Adrenal gland (tissue), 19 donors: ENCODE measurements at places on chromosomes 1 and 21. TPM values are rescaled to one million over a fixed set of nuclear protein-coding genes. Genes with fewer than 3 reads are reported as not detected.

FCRL1 gene
- total RNA-seq: not detected

ENAH gene
- total RNA-seq: 101 TPM

LPAR3 gene
- 3.0 TPM for total RNA-seq

PPFIA4 gene
- total RNA-seq: 0.63 TPM

ERVH48-1 gene
- not detected for total RNA-seq

GUK1 gene
- total RNA-seq: 232 TPM

- DNase-seq: no peak
Measured at GRCh38 chr1:171738911-171739310, 3.0 kb downstream of the VAMP4 start.

DNA sequence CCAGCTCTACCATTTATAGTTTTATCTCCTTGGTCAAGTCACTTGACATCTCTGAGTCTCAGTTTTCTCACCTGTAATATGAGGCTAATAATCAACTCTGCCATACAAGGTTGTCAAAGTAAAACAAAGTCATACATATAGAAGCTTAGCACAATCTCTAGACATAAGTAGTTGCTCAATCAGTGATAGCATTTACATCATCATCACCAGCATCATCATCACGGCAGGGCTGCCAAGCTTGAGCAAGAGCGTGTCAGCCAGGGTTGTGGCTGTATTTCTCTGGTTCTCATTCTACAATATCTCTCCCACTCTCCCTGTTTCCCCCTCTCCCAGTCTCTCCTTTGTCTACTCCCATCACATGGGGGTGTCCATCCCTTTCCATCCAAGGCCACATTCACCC, 41.7 kb upstream of the COA6 start:
- no peak for DNase-seq

GRCh38 chr1:111967067-111967690, 22.3 kb downstream of the KCND3 start:
- DNase-seq: no peak

DNA sequence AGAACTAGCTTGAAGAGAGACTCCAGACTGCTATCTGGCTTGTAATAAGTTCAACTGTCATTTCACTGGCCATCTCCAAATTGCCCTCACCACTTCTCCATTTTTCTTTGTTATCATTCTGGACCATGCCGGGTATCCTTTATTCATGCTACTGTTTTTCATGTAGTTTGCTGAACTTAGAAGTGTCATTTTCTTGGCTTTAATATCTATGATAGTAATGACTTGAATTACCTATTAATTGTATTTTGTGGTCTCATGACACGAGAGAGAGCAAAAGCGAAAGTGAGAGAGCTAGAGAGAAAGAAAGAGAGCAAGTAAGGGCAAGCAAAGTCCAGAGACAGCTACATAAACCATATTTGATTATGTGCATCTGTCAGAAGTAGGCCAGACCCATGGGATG, 184.9 kb upstream of the ATP1B1 start:
- DNase-seq: no peak
